ENCODE measurements at places on chromosomes 5 and 9.

GRCh38 chr5:75640395-75640794 is 29.1 kb downstream of the ANKDD1B start:
- DNase-seq: no peak

DNA sequence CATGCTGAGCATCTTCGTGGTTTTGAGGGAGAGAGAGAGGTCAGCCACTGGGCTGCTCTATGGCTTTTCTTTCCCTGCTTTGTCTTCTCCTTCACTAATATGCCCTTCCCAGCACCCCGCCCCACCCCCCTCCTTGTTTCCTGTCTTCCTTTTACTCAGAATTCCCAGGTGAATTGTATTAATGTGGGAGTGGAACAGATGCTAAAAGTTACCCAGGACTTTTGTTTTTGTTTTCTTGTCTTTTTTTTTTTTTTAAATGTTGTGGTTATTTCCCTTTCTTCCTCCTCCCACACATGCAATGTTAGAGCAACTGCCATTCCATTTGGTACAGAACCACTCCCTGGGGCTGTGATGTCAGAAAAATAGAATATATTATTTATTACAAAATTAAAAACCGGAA is 442.7 kb upstream of the CD180 start:
- no peak for DNase-seq

- DNase-seq: no peak
Observed at GRCh38 chr5:146338774-146339714, at the start of gene POU4F3. POU4F3 (plus strand) TSS chr5:146338839; CDS start chr5:146339113, 274 bp downstream.

- DNase-seq: no peak
Observed at GRCh38 chr5:142784401-142784955, 14.3 kb downstream of the ARHGAP26 start.

DNA sequence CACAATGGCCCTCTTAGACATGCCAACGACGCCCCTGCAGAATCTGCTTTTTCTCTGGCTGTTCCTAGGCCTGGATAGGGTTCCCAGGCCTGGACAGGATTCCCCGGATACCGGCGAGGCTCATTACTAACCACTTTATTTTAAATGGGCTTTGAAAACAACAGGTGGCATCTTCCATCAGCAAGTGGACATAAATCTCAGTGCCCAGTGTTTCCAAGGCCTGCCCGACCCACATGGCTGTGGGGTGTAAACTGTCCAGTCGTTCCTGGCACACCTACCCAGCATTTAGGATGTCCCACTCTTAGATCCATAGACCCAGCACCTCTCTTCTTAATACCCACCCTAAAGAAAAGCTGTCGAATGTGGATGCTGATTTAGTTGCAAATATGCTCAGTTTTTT is 896 bp downstream of the CMBL start:
- DNase-seq: no peak

GRCh38 chr5:113379936-113380806 is 54.6 kb downstream of the TSSK1B start:
- DNase-seq: no peak

DNA sequence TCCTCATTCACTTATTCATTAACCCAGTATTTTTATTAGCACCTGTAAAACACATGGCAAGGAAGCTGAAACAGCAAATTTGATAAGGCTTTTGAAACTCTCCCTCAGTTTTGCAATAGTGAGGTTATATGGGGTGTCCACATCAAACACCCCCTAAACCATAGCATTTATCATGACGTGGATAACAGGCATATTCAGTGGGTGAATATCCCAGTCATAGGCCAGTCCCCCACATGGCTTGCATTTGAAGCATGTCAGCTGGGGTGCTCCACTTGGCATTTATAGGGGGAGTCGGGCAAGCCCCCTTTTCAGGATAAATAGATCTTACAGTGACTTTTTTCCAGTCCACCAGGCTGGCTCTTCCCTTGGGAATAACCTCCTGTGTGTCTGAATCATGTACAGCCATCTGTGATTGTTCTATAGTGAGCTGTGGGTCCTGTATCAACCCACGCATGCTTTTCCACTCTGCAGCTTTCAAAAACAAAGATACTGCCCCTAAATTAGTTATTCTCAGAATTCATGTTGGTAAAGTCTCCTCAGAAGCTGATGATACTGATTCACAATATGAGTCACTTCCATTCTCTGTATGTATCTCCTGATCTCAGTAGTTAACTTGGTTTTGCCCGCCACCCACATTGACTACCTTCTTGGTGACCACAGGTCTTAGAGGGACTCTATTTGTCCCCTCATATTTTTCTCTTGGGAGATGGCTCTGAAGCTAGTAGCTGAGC is 84.4 kb upstream of the SPIN1 start:
- no peak for DNase-seq

GRCh38 chr9:89442981-89443814 is 54.7 kb downstream of the SEMA4D start:
- no peak for DNase-seq

- DNase-seq: no peak
Observed at GRCh38 chr9:136977649-136978072, 357 bp downstream of the PTGDS start.

DNA sequence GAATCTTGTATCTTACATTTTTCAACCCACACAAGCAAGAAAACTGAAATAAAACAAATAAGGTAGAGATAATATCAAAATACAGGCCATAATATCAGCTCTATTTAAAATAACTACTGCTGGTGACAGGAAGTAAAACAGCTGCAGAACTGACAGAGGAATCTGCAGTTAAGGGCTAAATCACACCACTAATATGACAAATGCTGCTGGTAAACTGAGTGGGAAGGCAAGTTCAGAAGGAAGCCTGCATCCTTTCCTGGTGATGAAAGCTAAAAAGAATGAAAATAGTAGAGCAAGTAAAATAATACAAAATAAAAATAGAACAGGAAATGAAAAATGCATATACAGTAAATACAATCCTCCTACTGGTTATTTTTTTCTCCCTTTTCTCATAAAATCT is 1293.7 kb upstream of the C9orf72 start:
- no peak for DNase-seq

DNA sequence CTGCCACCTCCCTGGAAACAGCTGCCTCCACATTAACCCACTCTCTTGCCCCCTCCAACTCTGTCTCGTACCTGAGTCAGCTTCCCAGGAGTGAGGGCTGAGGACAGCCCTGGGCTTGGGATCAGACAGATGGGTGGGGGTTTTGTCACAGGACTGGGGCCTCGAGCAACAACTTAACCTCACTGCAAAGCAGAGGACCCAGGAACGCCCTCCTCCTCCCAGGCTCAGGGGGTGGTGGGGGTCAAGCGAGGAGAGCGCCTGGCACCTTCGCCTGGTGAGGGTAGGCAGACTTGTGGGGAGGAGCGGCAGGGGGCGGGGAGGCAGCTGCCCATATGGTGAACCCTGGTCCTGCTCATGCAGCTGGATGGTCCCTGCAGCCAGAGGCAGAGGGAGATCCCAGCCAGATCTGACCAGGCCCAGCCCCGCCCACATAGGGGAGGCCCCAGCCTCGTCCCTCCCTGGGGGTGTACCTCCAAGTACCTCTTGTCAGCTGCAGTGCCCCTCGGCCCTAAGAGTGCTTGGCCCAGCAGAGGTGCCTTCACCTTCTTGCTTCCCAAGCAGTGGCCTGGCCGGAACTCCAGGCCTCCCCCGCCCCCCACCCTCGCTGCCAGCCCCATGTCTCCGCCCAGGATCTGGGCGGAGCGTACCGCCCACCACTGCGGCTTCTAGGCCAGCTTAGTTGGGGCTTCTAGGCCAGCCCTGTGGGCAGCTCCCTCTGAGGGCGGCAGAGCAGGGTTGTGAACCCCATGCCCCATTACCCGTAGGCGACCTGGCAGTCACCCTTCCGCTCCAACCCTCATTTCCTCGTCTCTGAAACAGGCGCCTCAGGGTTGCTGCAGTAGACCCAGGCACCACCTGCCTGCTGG is at the start of gene SARDH:
Gene SARDH, minus strand, starts transcription at position 579 of the 866 bp plus-strand sequence. CDS start 4,179 bp downstream, outside the sequence.
- no peak for DNase-seq

DNA sequence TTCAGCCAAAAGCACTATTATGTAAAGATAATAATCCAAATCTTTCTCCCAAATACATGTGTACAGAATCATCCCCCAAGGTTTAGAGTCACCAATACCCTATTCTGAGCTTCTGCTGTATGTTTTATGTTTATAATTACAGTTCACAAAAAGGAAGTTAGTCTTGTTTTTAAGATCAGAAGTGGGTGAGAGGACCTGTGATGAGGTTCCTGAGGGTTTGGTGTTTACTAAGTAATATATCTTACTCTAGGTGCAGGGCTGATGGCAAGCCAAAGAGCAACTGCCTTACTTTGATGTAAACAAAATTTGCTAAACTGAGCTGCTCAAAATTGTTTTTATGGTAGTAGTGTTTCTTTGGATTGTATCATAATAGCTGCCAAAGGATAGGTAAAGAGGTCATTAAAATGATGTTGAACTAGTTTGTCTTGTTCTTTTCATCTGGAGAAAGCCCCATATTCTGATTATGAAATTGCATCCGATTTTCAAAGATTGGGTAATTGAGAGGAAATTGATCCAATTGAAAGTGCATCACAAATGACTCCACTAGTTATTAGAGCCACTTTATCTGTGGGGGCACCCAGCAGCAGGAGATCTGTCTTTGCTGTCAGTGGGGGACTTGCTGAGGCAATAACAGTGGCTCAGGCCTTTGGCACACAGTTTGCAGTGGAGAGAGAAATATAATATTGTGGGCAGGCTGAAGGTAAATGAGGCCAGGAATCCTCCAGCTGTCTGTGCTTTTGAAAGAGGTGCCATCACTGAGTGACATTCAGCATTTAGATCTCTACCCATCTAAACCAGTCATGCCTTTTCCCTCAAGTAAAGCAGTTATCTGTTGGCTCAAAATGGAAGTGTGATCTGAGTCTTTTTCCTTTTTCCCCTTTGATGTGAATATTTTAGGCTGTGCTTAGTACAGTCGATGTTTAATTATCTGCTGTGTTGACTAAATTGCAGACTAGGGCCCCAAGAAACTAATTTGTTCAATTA is 14.1 kb downstream of the TRIM32 start:
- DNase-seq: no peak

DNA sequence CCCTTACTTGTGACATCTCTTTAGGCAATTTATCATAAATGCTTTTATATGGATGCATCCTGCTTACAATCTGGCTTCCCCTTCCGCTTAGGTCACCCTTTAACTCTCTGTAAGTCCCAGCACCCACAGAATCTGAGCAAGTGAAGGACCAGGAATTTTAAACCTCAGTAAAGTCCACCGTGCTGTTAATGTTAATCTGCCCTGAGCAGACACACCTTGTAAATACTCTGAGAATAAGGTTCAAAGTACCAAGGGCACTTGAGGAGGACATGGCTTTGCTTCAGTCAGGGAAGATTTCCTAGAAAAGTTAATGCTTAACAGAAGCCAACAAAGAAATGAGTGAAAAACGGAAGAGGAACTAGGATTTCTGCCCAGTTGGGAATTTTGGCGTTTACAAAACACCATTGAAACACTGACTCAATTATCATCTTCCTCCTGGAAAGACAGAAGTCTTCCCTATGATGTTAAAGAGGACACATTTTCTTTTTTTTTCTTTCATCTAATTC is 26.4 kb upstream of the TTC39B start:
- DNase-seq: no peak

- DNase-seq: no peak
Observed at GRCh38 chr9:16341177-16341576, 529.3 kb downstream of the BNC2 start.

GRCh38 chr5:155729684-155730059 is 597.3 kb upstream of the SGCD start:
- no peak for DNase-seq

- no peak for DNase-seq
Observed at GRCh38 chr9:6838158-6838557, 80.4 kb downstream of the KDM4C start.

GRCh38 chr5:158538506-158539074 is 561.1 kb downstream of the EBF1 start:
- no peak for DNase-seq

- DNase-seq: no peak
Observed at GRCh38 chr5:149733129-149733900, 3.2 kb downstream of the PPARGC1B start.

- no peak for DNase-seq
Observed at GRCh38 chr5:141880961-141881801, 3.0 kb upstream of the PCDH1 start.

- no peak for DNase-seq
Observed at GRCh38 chr9:129289883-129290282, 111.8 kb upstream of the IER5L start.

DNA sequence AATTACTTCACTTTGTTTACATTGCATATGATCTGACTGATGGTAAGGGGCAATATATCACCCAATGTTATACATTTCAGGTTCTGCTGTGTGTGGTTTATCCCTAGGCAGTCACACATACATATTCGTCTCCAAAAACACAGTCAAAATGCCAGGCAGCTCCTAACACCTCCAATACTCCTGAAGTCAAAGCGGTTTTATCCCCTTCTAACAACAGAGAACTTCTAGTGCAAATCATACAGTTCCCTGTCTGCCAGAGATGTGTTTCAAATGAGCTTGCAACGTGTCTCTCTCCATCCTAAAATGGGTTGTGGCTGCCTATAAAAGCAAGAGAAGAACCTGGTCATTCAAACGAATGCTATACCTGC is 328.9 kb downstream of the ELAVL2 start:
- DNase-seq: no peak

- no peak for DNase-seq
Observed at GRCh38 chr5:60835554-60835953, 8.5 kb downstream of the ELOVL7 start.
